ENCODE measurements at places on chromosomes 4 and X.

- no peak for DNase-seq
Measured at GRCh38 chrX:139739138-139739537, 31.2 kb upstream of the MCF2 start.

DNA sequence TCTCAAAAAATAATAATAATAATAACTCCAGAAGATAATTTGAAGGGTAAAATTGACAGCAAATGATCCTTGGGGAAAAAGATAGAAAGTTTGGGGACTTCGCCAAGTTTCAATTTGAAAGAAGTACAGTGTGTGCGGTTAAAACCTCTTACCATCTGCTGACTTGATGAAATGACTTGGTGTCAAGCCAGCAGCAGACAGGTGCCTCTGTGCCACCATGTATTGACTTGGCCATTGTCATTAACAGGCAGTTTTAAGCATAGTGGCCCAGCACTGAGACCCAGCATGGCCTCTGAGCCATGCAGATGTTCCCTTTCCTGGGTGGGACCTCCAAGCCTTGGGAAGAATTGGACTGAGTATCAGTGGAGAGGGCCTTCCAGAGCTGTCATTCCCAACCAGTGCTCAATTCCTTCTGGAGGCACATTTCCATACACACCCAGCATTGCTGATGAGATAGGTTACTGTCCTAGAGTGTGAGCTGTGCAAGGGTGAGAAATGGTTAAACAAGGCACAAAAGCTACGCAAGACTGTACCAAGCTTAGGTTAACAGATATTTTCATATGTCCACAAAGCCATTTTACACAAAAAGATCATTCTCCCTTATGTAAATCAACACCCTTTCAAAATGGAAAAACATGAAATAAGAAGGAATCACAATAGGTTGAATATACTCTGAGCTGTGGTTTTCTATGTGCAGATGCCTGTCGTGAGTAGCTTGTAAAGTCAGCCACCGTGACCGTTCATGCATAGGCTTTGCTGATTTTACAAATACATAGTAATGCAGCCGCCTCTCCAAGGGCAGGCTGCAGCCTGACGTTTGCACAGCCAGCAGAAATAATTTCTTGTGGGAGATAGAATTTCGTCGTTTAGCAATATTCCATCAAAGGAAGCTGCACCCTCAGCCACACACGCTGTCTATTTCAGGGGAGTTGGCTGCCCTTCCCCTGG, 59.4 kb upstream of the FBXW7 start:
- DNase-seq, result peak; percentile 57

DNA sequence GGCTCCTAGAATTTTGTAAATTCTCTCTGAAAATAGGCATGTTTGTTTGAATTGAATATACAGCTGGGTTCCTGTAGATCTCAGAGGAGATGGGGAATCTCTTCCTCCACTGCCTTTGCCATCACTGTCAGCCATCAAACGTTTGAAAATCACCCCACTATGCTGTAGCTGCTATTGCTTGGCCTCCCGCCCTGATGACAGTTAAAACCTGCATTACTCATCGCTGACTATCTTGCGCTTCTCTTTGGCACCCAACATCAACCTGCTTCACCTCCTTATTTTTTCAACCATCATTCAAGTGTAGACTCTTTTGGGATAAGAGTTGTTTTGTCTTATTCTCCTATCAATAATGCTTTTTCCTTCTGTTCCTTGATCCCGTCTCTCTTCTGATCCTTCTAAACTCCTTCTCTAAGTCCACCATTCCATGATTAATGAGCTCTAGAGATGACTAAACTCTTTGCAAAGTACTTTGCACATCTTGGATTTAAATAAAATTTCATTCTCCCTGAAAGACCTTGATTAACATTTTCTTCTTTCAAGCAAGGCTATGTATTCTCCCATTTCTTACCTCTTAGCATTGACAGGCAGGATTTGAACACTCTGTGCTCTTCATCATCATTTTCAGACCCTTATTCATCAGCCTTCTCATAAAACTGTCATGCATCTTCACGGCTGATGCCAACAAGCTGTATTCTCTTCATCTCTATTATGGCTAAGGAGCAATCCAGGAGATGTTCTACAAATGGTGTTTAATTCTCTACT, 133.0 kb downstream of the SNCA start:
- DNase-seq, result no peak

DNA sequence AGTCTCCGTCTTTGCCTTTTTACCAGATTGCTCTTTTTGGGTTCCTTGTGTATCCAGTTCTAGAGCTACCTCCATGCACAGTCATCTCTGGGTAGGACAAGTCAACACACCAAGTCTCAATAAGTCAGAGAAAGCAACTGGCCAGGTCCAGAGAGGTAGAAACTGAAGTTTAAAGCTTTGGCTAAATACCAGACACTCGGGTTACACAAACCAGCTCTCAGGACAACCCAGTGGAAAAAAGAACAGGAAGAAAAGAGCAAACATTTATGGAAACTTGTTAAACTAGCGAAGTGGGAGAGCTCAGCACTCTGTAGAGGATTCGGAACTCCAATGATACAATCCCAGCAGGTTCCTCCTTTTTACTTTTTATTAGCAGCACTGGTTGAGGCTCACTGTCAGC, 291.0 kb upstream of the CPEB2 start:
- no peak for DNase-seq

DNA sequence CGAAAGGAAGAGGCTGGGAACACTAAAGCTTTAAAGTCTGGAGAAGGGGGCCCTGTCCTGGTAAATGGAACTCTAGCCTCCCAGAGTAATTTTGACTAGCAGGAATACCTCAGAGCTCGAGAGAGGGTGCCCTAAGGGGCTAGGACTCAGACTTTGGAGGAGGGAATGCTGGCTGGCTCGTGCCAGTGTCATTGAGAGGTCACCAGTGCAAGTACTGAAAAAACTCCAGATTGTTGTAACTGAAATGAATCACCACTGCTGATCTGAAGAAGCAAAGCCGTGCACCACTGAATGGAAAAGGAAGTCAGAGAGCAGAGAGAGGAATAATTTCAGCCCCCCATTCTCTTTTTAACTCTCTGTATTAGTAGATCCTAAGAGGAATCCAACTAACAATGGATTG, 690.2 kb downstream of the FAT4 start:
- DNase-seq, result no peak

GRCh38 chr4:24650849-24651640, 66.7 kb upstream of the DHX15 start:
- DNase-seq, result no peak

DNA sequence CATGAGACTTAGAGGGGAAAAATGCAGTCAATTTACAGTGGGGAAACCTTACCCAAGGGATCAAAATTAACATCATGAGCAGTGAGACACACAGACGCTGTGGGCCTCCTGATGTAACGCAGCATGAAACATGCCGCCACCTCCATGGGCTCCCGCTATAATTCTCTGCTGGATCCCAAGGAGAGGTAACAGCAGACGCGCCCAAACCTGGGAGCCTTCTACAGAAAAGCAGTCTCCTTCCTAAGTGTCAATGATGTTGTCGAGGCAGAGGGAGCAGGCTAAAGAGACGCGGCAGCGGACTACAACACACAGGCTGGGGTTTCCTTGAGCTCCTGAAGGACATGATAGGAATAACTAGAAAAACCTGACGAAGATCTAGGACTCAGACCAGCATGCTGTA, 142.3 kb downstream of the AFAP1 start:
- no peak for DNase-seq

- peak; percentile 48 for DNase-seq
Measured at GRCh38 chr4:101693842-101694398, 96.6 kb upstream of the BANK1 start.

GRCh38 chr4:8912506-8912905, 40.9 kb upstream of the HMX1 start:
- DNase-seq, result no peak

All from NCI-H510A treated with DMSO at 0.1 percent for 48 hours (cell line).